ENCODE measurements at places on chromosomes 7 and 10. TPM values are rescaled to one million over a fixed set of nuclear protein-coding genes. Genes with fewer than 3 reads are reported as not detected.

The C10orf105 gene
- total RNA-seq, result 0.56 TPM

The TIMM23B gene
- 18.6 TPM for total RNA-seq

The OR2A14 gene
- not detected for total RNA-seq

The EGR2 gene
- 11.6 TPM for total RNA-seq

The PPP1R9A gene
- total RNA-seq, result 6.3 TPM

The ZNF479 gene
- total RNA-seq, result not detected

The ECHDC3 gene
- total RNA-seq, result 164 TPM

The PTN gene
- 7.5 TPM for total RNA-seq

The UCMA gene
- not detected for total RNA-seq

The TMEM130 gene
- total RNA-seq, result not detected

The FOXI2 gene
- total RNA-seq, result not detected

The MYO1G gene
- 3.2 TPM for total RNA-seq

The SCART1 gene
- 2.0 TPM for total RNA-seq

The VSTM4 gene
- 19.1 TPM for total RNA-seq

The PRSS37 gene
- not detected for total RNA-seq

The ACTL6B gene
- not detected for total RNA-seq

The CPA5 gene
- total RNA-seq, result not detected

The ACHE gene
- total RNA-seq, result 0.84 TPM

The UPK3B gene
- total RNA-seq, result 636 TPM

The MINPP1 gene
- total RNA-seq, result 16.4 TPM

GRCh38 chr7:23357190-23358093, 58.3 kb downstream of the MALSU1 start:
- DNase-seq, result no peak

GRCh38 chr7:93620057-93620456, 45.5 kb upstream of the CALCR start:
- DNase-seq, result no peak

DNA sequence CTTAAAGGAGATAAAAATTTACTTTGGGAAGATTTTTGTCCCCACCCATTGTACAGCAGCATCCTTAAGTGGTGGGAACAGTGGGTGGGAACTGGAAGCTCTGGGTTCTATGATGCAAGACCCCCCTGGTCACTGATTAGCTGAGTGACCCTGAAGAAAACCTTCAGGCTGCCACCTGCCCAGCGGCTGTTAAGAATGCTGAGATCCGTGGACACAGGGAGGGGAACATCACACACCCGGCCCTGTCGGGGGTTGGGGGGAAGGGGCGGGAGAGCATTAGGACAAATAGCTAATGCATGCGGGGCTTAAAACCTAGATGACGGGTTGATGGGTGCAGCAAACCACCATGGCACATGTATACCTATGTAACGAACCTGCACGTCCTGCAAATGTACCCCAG, 14.5 kb downstream of the CARD11 start:
- no peak for DNase-seq

GRCh38 chr7:127536394-127536691, 49.1 kb downstream of the GCC1 start:
- DNase-seq, result no peak

GRCh38 chr7:117458977-117459583, 20.7 kb upstream of the CFTR start:
- DNase-seq, result no peak

DNA sequence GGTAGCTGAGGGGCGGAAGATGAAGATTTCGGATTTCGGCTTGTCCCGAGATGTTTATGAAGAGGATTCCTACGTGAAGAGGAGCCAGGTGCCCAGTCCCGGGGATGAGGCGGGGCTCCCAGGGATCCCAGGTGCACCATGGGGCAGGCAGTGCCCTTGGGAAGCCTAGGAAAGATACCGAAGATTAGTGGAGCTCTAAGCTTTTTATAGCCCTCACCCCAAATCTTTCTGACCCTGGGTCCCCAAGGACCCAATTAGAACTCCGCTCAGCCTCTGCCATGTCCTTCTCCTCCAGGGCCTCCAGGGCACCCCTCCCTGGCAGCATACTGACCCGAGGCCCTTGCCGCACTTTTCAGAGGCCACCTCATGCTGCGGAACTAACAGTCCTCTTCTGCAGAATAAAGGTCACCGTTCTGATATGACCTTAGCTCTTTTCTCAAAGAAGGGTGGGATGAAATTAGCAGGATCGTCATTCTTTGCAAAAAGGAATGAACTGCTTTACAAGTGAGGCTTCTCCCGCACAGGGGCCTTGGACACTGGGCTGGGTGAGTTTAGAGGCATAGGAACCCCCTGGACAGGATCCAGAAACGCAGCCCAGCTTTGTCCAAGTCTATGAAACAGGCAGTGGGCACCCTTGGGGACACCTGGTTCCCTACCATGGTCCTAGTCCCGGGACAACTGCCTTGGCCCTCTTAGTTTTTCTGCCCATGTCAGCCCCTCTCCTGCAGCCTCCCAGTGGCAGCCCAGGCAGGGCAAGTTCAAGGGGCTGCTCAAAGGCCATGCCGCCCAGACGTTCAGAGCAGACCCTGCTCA, 17.9 kb upstream of the CSGALNACT2 start:
- DNase-seq, result no peak

GRCh38 chr10:79139124-79139835, 70.5 kb downstream of the ZMIZ1 start:
- DNase-seq, result no peak

GRCh38 chr7:139725077-139725476, 52.7 kb downstream of the HIPK2 start:
- no peak for DNase-seq

DNA sequence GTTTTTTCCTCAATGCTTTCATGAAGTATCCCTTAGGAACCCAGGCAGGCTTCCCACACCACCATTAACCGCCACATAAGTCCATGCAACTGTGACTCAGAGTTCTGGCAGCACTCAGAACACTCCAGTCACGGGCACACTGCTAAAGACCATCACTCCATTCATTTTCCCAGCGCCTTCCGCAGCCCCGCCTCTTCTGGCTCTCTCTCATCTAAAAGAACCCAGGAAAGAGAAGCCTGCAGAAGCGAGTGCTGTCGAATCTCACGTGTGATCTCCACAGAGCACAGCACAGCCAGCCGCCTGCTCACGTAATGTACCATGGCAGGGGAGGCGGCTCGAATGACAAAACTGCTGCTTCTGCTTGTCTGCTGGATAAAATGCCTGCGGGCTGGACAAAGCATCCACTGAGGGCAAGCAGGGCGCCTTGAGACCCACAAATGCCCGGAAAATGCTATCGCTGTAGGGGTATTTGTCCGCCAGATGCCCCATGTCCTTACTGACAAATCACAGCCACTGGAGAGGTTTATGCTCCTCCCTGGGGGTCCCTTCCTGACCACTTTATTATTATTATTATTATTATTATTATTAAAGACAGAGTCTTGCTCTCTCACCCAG, 1.8 kb downstream of the PSMG3 start:
- no peak for DNase-seq

GRCh38 chr7:80135309-80136104, 876 bp downstream of the GNAI1 start:
- DNase-seq, result no peak

- no peak for DNase-seq
These were observed 80.2 kb upstream of the SEMA3C start for GRCh38 chr7:80999100-80999499.

- DNase-seq, result no peak
These were observed 64.1 kb upstream of the DIP2C start for GRCh38 chr10:753530-753929.

DNA sequence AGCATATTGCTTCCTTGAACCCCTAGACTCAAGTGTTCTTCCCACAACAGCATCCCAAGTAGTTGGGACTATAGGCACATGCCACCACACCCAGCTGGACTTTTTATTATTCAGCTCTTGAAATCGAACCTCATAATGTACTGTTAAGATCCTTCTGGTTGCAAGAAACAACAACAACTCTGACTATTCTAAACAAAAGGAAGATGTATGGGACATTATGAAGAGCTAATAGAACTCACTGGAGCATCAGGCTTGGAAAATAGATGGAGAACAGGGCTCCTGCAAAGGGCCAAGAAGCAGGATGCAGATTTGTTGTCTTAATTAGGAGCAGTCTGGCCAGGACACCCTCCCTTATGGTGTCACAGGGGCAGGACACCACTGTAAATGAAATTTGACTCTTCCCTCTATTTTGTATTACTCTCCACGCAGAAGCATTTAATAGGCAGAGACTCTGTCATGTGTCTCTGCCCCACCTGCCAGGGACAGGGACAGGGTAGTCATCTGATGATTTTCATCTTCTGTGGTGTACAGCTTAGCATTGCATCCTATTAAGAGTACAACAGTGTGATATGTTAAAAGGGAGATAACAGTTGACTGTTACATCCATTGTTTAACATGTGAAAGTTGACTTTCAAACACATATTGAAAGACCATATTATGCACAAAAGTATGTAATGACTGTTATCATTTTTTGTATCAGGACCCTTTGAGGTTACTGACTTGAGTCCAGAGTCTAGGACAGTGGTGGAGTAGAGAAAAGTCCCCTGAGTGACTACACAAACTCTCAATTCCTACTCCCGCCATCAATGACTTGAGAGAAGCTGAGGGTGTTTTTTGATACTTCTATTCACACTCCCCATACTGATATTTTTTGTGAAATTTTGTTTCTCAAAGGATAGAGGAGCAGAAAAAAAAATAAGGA, 157.3 kb downstream of the LRRC4 start:
- DNase-seq, result no peak

- DNase-seq, result no peak
These were observed 64.9 kb downstream of the NPTX2 start for GRCh38 chr7:98681951-98682350.

DNA sequence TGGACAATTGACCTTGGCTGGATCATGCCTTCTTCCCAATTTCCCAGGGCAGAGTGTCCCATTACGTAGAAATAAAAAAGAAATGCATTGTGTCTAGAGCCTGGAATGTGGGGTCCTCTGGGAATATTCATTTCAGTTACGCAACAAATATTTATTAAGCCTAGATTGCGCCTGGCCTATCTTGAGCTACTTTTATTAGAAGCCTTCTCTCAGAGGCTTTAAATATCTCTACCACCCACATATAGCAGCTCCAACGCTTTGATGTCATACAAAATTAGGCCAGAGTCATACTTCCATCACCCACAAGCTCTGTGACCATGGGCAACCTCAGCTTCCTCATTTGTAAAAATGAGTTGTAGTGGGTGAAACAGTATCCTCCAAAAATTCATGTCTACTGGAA, 24.9 kb upstream of the CARD11 start:
- DNase-seq, result no peak

- no peak for DNase-seq
These were observed 195.3 kb downstream of the ZNF438 start for GRCh38 chr10:30836406-30836805.

DNA sequence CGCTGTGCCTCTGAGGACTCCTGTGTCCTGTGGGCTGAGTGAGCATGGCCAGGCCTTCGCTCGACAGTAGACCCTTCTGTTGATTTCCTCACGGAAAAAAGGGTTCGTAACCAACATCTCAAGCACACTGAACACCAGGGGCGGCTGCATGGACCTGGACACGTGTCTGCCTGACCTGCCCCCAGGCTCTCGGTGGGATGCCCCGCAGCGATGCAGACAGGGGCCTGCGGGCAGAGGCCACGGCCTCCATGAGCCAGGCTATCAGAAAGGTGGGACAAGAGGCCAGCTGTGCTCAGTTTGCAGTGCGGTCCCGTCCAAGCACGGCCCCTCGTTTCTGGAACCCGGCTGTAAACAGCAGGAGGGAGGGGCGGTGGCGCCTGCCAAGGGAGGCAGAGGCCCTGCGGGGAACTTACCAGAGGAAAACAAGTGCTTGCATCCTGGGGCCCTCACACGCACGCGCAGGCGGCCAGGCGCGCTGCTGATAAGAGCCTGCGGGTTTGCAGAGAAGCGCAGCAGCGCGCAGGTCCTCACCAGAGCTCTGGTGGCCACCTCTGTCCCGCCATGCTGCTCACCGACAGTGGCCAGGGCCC, 10.6 kb downstream of the GPR146 start:
- no peak for DNase-seq

DNA sequence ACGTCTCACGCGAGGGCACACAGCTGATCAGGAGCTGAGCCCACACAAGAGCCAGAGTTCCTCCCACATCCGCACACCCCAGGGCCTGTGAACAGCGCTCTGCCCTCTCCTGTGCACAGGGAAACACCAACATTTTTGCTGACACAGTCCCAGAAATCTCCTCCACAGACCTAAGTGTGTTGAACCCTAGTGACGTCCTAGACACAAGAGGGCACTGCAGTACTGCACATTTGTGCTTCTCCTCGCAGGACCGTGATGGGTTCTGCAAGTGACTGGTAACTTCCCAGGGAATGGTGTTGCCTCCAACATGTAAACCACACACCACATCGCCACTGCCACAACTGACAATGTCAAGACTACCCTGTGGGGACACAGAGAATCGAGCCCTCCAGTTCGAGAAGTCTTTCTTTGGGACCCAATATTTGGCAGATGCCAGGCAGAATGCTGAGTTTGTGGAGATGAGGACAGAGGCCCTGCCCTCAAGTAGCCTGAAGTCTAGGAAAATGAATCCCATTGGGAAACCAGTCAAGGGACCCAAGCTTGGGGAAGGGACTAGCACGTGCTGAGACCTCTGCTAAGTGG, 170.3 kb downstream of the PAXIP1 start:
- DNase-seq, result no peak

GRCh38 chr7:84923348-84923747, 263.5 kb downstream of the SEMA3D start:
- no peak for DNase-seq

DNA sequence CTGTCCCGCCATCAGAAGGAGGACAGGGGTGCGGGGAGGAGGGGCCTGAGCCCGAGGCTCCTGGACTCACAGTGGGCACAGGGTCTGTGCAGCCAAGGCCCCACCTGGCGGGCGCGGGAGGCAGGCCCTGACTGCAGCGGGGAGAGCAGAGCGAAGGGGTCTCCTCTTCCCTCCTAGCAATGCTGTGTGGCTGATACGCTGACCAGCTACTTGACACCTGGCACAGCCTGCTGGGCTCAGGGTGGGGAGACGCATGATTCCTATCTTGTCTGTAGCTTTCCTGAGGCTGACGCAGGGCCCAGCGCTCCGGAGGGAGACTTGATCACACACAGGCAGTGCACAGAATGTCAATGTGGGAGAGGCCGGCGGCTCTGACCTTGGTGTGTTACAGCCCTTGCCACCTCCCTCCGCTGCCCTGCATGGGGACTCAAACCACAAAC, 174.9 kb downstream of the ELFN1 start:
- no peak for DNase-seq

GRCh38 chr10:108582387-108582786, 1340.9 kb downstream of the XPNPEP1 start:
- no peak for DNase-seq

DNA sequence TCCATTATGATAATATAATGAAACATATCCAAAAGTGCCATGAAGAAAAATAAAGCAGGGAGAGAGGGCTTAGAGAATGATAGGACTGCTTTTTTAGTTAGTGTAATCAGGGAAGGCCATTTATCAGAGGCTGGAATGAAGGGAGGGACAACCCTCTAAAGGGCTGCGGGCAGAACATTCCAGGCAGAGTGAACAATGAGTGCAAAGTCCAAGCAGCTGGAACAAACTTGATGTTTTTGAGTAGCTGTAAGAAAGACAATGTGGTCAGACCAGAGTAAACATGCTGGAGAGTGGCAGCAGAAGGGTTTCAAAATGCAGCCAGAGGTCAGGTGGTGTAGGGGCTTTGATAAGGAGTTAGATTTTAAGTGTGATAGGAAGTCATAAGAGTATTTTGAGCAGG, 65.6 kb upstream of the CCDC6 start:
- no peak for DNase-seq

- DNase-seq, result no peak
These were observed 743.4 kb upstream of the IGFBP3 start for GRCh38 chr7:46664453-46664852.

GRCh38 chr7:38178695-38179344, 775 bp downstream of the STARD3NL start:
- DNase-seq, result no peak

Measured in omental fat pad (tissue), 4 donors.